ENCODE measurements at places on chromosomes 2 and 18.
A peak's percentile ranks its signal among the peaks of the same experiment; 100 is the strongest.

DNA sequence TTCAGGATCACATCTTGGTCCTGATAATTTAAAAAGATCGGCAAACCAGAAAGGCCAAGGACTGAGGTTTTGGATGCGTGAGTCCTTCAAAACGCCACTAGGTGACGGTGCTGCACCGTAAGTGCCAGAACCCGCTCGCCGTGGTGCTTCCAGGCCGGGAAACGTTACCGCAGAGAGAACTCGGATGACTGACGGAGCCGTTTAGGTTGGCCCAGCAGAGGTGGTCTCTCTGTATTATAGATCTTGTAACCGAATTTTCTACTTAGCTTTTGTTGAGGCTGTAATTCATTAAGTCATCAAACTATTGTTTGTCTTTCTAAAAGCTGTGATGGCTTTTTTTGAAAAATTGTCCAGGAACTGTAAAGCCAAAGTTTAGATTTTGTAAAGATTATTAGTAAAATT, 39.8 kb upstream of the ADCYAP1 start:
- peak; percentile 68 for DNase-seq

- no peak for DNase-seq
These were observed 58.1 kb downstream of the ASB1 start for GRCh38 chr2:238484522-238485452.

- no peak for DNase-seq
These were observed 134.8 kb upstream of the THUMPD2 start for GRCh38 chr2:39913648-39914461.

DNA sequence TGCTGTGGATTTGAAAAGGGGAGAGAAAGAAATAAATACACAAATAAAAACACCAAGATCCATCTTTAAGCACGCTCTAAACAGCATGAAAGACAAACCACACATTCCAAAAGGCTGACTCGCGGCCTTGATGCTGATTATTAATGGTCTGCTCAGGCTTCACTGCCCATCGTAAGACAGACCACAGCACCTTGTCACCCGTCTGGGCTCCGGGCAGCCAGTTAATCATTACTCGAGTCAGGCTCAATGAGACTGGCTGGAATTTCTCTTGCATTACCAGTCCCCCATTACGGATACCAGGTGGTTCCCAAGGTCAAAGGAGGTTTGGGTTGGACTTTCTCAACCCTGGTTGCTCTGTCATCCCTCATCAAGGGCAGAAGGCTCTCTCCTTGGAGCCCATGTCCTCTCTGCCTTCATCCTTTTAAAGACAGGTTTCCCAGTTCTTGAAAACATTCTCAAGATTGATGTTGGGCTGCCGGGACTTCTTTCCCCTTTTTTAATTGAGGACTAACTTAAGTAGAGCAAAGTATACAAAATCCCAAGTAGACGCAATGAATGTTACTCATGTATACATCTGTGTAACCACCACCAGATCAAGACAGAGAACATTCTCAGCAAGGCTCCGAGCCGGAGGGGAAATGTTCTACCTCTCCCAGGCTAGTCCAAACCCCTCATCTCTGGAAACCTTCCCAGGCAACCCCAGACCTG, 8.1 kb downstream of the SMAD7 start:
- DNase-seq = no peak

GRCh38 chr2:225354281-225354774, 45.2 kb upstream of the NYAP2 start:
- DNase-seq = no peak

DNA sequence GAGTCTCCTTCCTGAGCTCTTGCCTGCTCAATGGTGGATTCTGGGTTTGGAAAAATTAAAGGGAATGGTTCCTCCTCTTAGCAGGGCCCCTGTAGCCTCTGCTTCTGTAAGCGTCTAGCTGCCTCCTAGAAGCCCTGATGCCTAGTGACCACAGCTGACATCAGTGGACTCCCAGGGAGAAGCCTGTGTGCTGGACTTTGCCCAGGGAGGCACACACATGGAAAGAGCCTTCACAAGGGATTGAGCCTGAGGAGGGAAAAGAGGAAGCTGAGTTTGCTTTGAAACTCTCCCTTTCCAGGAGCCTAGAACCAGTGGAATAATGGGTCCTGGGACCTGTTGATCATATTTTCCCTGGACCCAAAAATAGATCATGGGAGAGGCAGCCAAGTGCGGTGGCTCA, 1.4 kb upstream of the CFAP65 start:
- DNase-seq = no peak

- no peak for DNase-seq
These were observed 207.1 kb downstream of the SPAG16 start for GRCh38 chr2:213491376-213491775.

DNA sequence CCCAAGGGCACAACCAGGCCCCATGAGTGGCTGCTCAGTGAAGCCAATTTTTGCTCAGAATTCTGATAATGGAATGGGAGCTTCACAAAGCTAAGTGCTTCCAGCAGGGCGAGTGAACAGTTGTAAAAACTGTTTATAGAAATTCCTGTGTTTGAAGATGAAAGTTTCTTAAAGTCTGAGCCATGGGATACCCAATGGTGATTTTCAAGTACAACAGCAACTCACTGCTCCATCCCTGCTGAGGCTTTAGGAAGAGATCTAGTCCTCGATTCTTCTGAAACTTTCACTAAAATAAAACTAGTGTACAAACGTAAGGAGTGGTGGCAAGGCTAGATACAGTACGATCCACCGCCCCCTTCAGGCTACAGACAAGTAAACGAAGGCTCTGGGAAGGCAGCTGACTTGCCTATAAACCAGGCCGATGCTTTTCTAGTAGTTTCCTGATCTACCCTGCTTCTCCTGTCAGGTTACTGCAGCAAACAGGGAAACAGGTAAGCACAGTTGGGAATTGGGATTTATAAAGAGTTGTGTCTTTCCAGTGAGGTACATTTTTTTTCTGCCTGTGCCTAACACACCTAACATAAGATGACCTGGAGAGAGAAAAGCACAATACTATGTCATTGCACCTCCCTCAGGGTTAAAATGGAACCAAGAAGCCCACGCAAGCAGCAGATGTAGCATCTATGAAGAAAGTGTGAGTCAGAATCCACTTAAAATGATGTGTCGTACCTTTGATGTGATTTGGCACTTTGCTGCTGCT, 108.7 kb downstream of the UXS1 start:
- DNase-seq = no peak

- DNase-seq = no peak
These were observed 5.4 kb upstream of the CRYGC start for GRCh38 chr2:208134928-208135586.

DNA sequence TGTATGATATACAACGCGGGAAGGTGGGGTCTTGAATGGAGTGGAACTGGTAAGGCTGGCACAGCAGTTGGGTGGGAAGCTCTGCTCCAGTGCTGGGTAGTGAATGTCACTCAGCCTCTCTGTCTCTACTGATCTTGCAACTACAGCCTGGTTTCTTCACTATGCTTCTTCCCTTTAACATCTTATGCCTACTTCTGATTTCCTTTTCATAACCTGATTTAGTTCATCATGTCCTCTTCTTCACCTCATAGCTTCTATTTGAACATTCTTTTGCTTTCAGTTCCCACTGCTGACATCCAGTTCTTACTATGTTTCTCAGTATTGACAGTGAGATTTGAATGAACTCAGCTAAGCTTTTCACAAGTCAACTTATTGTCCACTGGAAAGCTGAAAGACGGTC, 286.2 kb downstream of the ARL6IP6 start:
- DNase-seq = no peak

DNA sequence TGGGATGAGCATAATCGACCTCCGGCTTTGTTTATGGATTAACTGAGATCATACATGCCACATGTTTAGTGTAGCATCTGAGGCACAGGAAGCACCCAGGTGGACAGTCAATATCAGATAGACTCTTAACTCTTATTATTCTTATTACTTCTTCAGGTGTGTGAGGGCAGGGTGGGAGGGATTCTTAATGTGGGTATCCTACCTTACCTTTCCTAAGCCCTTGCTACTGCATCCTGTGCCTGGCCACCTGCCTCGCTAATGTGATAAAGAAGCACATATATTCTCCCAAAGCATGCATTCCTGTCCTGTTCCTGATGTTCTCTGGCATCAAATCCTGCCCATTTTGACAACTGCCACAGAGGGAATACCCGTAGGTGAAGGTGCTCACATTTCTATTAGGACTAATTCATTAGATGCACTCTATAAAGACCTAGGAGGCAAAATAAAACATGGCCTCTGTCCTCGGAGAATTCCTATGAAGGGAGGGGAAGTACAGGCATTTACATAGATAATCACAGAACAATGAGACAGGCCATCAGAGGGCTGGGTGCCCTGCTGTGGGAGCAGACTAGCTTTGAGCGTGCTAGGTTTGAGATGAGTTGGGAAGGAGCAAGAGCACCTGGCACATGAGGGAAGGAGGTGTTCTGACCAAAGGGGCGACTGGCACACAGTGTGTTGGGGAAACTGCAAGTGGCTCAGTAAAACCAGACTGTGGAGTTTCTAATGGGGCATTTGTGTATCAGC, 19.5 kb upstream of the CELF4 start:
- DNase-seq = no peak

DNA sequence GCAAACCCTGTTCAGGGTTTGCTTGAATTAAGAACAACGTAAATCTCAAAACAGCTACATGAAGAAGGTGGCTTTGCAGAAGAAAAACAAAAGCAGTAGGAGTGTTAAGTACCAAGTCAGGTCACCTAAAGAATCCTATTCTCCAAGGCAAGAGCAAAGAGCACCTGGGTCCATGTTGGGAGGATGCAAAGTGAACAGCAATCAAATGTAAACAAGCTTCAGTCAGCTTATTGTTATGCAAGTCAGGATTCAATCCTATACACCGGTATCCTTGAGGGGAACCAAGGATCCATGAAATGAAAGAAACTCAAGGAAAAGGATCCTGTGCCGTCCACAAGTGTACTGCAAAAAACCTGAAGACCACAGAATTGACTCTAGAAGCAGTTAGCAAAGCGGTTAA, 261.0 kb upstream of the DDX18 start:
- no peak for DNase-seq

- no peak for DNase-seq
These were observed 325.1 kb downstream of the RNF144A start for GRCh38 chr2:7242189-7242867.

GRCh38 chr2:232523402-232523681, 2.6 kb upstream of the CHRND start:
- no peak for DNase-seq

DNA sequence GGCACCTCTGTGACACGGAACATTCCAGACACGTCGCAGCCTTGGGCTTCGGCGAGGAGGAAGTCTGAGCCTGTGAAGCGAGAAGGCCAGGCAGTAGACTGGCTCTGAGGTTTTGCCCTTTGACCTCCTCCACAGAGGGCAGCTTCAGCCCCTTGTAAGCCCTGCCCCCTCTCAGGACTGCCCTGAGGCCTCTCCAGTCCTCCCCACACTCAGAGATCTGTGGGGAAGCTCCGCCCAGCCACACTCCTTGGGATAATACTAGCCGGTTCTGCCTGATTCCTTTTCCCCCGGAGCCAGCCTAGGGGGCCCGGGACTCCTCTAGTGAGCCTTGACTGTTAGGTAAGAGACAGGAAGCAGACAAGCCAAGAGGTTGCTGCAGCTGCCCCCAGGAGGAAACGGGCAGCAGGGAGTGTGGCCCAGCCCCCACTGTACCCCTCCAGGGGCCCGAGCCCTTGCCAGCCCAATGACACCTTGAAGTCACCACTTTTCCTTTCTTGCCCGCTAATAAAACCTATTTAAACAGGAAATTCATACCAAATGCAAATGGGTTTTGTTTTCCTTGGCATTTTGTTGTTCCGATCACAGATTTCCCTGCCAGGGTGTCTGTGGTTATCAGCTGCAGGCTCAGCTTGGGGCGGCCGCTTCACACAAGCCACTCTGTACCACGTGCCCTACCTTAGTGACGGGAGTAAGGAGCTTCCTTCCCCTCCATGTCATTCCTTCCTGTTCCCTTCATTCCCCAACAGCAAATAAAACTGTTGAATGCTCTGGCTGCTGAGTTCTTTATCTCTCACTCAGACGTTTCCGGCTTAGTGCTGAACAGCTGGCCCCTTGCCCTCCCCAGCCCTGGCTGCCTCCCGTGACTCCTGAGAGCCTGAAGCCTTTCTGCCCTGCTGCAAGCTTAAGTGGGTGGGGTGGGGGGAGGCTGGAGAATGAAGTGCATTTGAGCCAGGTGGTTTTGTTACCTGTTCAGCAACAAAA, 124.7 kb downstream of the CABLES1 start:
- DNase-seq = peak; percentile 44

DNA sequence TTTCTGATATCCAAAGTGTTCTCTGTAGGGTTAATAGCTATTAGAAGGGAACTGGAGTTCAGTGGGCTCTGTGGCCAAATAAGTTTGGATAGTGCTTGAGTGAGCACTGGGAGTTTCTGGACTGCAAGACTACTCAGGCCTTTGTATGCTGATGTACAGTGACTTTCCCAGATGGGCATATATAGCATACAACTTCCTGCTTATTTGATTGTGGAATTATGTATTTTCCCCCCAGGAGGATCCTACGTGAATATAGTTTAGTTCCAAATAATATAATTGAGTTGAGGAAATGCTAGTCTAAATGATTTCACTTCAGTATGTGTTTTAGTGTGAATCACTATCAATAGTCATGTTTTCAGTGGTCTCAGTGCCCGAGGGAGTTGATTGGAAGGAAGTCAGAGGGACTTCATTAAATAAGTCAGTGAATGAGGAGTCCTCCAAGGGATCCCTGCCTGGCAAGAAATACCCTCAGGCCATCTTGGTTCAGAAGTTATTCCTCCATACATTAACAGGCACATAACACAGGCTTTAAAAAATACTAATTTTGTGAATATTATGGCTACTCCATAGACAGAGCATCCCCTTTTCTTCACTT, 251.4 kb downstream of the PRKCE start:
- no peak for DNase-seq

DNA sequence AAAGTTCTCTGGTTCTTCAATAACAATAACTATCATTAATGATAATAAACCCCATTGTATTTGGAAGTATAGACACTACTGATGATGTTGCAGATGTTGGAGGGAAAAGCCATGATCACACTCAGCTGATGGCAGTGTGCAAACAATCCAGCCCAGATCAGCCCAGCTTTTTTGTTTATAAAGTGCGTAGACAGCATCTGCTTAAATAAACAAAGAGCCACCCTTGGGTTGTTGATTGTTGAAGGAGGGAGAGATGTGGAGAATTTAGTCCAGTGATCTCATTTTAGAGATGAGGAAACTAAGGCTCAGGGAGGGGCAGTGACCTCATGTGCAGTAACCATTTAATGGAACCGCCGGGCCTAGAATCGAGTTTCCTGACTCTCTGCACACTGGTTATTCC, 56.0 kb upstream of the MEX3C start:
- DNase-seq = no peak

DNA sequence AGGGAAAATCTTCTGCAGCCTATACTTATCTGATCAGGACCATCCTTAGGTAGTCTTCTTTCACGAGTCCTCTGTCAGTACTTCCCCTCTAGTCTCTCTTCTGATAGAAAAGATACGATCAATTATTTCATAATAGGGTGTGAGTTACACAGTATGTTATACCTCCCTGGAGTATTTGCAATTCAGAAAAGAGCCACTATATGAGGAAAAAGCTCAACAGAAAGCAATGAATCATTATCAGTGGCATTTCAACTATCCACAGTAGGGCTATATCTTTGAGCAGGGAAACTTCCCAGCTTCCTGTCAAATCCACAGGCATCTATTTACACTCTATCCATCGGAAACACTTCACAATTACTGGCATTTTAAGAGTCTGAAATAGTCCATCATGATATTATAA, 105.3 kb upstream of the ACVR2A start:
- DNase-seq = no peak

GRCh38 chr2:84942964-84943421, 28.0 kb upstream of the KCMF1 start:
- DNase-seq = peak; percentile 23

Data from activated T-cell treated with anti-CD3 and anti-CD28 coated beads, Interleukin-2, amount 50 U/mL, for 24 hours (primary cell).